Neuronal stem cell (in vitro differentiated cells): ENCODE measurements at places on chromosomes 13 and 19.

- no peak for DNase-seq
These were observed 10.9 kb upstream of the SPC24 start for GRCh38 chr19:11166281-11167142.

GRCh38 chr19:50826492-50827240 is 3.1 kb upstream of the KLK1 start:
- DNase-seq: no peak

DNA sequence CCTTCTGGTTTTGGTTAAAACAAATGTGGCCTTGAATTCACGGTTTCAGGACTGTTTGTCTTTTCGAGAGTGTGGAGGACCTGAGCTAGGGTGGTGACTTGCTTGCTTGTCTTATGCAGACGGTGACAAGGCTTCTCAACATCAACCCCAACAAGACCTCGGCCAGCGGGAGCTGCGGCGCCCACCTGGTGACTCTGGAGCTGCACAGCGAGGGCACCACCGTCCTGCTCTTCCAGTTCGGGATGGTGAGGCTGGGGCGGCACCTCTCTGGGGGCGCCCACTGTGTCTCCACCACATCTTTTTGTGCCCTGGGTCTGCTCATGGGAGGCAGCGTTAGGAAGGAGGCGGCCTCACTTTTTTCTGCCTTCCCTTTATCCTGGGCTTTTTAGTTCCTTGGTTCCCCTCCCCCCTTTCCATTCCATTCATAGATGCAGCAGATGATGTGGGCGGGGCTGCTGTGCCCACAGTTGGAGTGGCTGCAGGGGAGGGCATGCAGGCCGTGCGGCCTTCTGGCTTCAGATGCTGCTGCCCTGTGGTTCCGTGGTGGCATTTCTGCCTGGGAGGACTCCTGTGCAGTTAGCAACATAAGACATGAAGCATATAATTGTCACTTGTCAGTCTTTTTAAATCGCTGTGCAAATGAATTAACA is 23.3 kb downstream of the LAMP1 start:
- DNase-seq: no peak

DNA sequence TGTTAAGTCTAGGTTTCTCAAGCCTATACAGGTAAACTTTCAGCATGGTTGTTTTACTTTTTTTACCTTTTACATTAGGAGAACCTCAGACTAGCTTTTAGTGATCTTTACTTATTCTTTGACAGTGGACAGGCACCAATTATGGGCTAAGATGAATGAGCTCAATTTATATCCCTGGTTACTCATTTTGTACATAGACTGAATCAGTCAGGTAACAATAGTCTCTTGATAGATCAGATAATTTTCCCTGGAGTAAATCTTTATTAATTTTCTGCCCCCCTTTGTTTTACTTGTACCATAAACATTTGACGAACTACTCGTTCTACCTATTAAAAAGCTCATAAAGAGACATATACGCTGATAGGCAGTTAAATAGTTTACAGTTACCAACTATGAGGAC is 22.8 kb downstream of the SPART start:
- no peak for DNase-seq

DNA sequence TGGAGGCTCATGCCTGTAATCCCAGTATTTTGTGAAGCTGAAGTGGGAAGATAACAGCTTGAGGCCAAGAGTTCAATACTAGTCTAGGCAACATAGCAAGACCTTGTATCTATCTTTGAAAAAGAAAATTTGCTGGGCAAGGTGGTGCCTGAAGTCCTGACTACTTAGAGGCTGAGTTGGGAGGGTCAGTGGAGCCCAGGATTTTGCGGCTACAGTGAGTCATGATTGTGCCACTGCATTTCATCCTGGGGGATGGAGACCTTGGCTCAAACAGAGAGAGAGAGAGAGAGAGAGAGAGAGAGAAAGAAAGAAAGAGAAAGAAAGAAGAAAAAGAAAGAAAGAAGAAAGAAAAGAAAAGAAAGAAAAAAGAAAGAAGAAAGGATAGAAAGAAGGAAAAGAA is 1872.3 kb upstream of the PCDH20 start:
- no peak for DNase-seq

DNA sequence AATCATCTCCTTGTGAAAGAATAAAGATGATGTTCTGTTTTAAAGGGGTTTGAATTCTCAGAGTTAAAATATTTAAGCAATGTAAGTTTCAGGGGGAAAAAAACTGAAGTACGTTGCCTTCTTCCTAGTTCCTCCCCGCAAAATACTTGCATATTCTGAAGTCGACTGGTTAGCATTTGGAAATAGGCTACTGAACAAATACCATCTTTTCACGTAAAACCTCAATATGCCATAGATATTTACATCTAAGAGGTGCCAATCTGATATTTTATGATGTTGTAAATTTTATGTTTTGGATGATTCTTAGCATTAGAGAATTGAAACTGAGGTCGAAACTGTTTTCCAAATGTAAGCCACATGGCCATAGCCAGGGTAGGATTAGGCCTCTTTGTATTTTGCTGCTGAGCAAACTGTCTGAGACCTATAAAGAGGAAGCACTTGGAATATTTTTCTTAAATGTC is 138.3 kb downstream of the FLT1 start:
- no peak for DNase-seq

DNA sequence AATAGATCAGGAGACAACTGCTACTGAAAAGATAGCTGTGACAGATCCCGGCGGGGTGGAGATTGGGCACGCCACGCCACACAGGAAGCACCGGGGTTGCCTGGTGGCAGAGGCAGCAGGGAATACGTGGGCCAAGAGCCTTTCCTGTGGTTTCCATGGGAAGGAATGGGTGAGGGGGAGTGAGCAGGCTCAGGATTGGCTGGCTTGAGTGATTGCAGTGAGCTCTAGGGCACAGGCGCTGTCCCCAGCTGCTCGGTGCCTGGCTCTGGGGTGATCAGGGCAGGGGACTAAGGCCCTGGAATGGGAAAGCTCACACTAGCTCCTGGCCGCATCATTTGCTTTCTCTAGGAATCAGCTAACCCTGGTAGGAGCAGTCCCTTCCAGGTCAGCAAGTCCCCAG is 166.1 kb downstream of the USP12 start:
- DNase-seq: no peak

- peak; percentile 79 for DNase-seq
These were observed 19.3 kb upstream of the ZNF888 start for GRCh38 chr19:52942386-52943133.

GRCh38 chr13:36673838-36674326 is at the start of gene SERTM1:
Gene SERTM1 (plus strand): TSS chr13:36674020. CDS start chr13:36695079, 21,059 bp downstream.
- peak; percentile 82 for DNase-seq

- DNase-seq: no peak
These were observed 15.6 kb downstream of the NUCB1 start for GRCh38 chr19:48915757-48916156.

DNA sequence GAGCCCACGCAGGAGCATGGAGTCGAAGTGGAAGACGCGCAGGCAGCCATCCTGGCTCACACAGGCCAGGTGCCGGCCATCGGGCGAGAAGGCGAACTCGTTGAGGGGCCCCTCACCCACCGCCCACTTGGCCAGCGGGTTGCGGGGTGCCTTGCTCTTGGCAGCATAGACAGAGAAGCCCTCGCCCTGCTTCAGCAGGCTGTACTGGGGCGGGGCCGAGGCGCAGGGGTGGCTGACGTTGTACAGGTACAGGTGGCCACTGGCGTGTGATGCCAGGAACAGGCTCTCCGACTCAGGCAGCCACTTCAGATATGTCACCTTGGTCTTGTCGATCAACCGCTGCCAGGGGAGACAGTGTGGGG is 4.2 kb upstream of the DMPK start:
- no peak for DNase-seq

- no peak for DNase-seq
These were observed 712 bp downstream of the BBC3 start for GRCh38 chr19:47230054-47230920.

- DNase-seq: peak; percentile 94
These were observed 539 bp downstream of the U2AF1L4 start for GRCh38 chr19:35744430-35745327.

DNA sequence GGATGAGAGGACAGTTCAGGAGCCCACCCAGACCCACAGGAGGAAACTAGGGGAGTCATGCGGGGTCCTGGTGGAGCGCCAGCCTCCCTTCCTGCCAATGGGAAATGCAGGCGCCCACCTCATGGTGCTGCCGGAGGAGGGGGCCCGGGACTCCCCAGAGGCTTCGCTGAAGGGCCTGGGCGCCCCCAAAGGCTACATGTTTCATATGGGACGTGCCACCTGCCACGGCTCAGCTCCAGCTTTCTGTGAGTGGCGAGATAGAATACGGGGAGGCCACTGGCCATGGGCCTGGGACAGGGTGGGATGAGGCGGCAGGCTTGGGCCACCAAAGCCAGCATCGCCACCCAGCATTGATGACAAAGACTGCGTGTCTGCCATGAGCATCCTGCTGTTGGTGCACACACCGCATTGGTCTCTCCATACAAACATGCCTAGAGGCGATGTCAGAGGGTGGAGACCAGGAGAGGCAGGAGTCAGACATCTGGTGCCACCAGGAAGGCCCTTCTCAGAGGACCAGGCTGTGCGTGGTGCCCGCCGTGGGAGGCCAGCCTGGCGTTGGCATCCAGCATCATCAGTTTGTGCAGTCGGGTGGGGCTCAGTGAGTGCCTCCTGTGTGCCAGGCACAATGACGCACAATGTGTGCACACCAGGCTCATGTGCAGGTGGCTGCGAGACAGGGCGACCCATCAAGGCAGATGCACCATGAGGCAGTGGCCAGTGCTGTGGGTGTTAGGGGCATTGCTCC is 1.2 kb upstream of the F10 start:
- DNase-seq: no peak

DNA sequence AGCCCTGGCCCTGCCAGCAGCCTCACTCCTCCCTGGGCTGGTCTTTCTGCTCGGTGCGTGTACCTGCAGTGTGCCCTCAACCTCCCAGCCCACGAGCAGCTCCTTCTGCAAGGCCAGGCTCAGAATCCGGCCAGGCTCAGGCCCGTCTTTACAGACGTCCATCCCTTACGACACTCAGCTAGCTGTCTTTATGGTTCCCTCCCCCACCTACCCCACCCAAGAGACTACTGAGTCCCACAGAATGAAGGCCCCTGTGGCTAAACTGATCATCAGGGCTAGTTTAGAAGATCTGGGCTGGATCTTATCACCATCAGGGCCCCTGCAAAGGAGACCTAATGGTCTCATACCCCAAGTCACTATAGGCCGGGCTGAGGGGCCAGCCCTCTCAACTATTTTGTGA is 10.7 kb downstream of the TMEM150B start:
- no peak for DNase-seq

DNA sequence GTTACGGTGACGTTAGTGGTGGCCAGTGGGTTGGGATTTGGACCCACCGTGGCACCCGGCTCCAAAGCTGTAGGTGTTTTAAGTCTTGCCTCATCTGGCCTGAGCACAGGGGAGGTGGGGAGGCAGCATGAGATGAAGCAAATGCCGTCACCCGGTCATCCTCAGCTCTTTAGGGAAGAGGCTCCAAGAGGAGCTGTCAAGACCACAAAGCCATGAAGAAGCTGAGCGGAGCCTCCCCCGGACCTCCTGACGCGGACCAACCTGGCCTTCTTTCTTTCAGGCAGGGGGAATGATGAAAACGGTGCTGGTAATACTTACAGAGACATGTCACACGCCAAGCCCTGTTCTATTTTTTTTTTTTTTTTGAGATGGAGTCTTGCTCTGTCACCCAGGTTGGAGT is 7.4 kb downstream of the ACTMAP start:
- DNase-seq: no peak

- DNase-seq: no peak
These were observed 234.9 kb downstream of the TUBA3C start for GRCh38 chr13:18946738-18947137.

- peak; percentile 57 for DNase-seq
These were observed 33.0 kb downstream of the GJA3 start for GRCh38 chr13:20127562-20128458.

DNA sequence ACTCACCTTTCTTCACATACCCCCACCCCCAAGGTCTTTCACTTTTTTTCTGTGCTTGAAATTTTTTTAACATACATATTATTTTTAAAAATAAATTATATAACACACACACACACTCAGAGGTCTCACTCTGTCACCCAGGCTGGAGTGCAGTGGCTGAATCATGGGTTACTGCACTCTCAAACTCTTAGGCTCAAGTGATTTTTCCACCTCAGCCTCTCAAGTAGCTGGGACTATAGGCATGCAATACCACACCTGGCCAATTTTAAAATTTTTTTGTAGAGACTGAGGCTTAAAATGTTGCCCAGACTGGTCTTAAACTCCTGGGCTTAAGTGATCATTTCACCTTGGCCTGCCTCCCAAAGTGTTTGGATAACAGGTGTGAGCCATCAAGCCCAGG is 32.9 kb upstream of the ZNF429 start:
- DNase-seq: no peak

GRCh38 chr13:73687087-73687486 is 447.1 kb downstream of the KLF12 start:
- no peak for DNase-seq

- DNase-seq: no peak
These were observed 142.1 kb downstream of the POSTN start for GRCh38 chr13:37456506-37456905.

DNA sequence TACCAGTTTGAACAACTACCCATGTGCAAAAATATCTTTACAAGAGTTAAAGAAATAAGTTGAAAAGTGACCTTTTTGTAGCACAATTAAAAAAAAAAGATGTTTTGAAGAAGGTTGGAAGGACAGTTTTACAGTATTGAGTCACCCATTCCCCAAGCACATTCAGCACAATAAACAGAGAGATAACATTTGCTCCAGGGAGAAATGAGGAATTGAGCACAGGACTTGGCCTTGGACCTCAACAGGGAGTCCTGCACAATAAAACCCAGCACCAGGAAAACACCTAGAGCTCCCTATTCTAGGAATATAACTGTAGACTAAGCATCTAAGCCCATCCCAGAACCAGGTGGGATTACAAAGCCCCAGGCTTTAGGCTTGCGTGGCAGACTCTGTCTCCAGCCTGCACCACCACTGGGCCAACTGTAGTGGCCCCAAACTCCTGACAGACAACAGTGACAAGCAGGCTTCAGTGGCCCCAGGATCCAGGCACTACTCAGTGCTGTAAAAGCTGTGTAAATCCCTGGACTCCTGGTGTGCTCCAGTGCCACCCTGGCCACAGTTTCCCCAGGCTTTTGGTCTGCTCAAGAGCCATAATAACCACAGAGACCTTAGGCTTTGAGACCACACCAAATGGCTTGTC is 857.2 kb downstream of the SLITRK1 start:
- DNase-seq: no peak

- DNase-seq: no peak
These were observed 8.5 kb downstream of the UBXN6 start for GRCh38 chr19:4449022-4449638.

- no peak for DNase-seq
These were observed 7.2 kb downstream of the SIN3B start for GRCh38 chr19:16836115-16837034.
